Erythroblast (primary cell): ENCODE measurements at places on chromosomes 12 and 14.

DNA sequence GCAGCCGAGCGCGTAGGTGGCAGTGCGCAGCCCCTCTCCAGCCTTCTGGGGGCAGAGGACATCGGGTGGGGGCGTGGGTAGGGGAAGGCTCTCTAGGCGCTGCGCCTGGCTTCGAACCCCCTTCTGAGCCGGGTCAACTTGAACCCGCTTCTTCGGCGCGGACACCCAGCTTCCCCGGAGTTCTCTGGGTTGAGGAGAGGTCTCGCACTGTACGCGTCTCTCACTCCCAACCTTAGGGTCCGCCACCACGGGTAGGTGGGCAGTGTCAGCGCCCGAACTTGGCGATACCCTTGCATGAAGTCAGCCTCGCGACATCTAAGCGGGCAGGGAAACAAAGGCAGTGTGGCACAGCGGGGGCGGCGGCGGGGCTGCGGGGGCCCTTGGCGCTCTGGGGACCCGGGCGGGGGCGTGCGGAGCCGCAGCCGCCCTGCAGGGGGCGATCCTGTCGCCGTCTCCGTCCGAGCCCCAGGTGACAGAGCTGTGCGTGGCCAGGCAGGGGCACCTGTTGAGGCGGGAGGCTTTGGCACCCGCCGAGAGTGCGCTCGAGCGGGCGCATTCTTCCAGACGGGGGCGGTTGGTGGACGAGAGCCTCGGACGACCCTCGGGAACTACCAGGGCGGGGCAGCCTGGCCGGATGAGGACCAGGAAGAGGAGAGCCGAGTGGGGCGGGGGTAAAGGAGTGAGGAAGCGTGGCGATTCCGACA is 1.1 kb downstream of the GALNT16 start:
- DNase-seq, result peak; percentile 13

DNA sequence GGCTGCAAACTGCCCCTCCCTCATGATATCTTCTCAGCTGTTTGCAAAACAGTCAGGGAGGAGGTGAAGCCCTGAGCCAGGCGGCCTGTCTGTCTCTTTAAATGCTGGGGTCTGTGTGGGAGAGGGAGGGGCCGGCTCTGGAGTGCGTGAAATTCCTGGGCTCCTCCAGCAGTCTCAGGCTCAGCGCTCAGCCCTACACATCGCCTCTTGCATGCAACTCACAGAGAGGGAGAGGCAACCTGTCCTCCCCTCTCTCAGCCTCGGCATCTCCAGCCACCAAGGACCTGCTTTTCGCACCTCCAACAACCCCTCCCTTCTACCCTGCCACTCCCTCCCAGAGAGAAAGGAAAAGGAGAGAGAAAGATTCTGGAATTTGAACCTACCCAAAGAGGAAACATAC is at the start of gene NRXN3:
TSS of gene NRXN3 (plus strand) at position 171 of the 400 bp plus-strand sequence. CDS start 72,721 bp downstream, outside the sequence.
- no peak for DNase-seq

GRCh38 chr12:59594943-59595500 is 807 bp upstream of the SLC16A7 start:
- DNase-seq, result peak; percentile 27

- no peak for DNase-seq
Observed at GRCh38 chr12:66003951-66004350, 126.6 kb downstream of the LLPH start.

- DNase-seq, result no peak
Observed at GRCh38 chr12:116133149-116133548, 144.3 kb downstream of the MED13L start.

DNA sequence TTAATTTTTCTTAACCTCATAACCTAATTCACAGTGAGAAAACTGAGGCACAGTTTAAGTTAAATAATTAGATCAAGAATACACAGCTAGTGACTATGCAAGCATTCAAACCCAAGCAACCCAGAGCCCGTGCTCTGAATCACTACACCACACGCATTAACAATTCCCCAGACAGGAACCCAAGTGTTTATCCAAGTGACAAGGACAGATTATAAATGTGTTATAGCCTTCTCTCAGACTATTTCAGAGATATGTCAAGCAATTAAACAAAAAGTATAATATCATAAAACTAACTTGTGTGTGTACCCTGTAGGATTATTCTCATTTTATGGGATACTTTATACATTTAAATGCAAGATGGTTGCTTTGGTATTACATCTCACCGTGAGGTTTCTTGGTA is 43.8 kb downstream of the MED13L start:
- no peak for DNase-seq

GRCh38 chr14:104603711-104604401 is 716 bp downstream of the TMEM179 start:
- DNase-seq, result no peak

DNA sequence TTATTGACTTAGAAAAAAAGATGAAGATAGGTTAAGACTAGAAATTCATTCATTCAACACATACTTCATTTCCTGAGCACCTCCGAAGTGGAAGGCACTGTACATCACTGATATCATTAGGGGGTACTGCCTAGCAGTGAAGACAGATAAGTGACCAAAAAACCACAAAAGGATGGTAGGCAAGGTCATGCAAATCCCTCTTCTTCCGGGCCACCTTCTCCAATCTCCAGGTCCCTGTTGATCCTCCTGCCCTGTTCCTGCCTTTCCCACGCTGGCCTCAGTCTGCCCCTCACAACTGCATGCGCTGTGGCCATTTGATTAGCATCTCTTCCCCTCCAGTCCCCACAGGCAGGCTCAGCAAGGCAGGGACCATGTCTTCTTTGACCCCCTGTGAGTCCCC is 60.8 kb downstream of the SETD3 start:
- peak; percentile 31 for DNase-seq
